T-helper 2 cell (primary cell): ENCODE measurements at places on chromosomes 5 and 9.

GRCh38 chr9:80437091-80437640 is 865.4 kb downstream of the TLE4 start:
- DNase-seq = no peak

DNA sequence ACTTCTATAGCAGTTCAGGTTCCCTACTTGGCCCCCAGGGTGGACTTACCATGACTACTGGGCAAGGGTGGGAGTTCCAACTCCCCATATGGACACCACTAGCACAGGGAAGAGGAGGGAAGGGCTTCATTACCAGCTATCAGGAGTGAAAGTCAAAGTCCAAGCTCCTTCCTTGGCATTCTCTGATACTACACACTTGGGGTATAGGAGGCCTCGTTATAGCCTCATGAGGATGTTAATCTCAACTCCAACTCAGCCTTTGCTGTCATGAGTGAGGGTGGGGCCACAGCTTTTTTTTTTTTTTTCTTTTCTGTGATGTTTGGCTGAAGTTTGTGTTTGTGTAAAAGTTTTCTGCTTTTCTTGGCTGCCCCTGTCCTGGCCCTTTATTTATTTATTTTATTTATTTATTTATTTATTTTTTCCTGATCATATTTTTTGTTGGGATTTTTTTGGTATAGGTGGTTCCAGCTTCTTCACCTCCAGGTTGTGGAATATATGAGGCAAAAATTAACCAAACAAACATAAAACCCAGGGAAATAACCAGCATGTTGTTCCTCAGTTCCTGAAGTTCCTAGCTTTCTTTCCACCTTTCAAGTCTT is 8.7 kb downstream of the GARIN3 start:
- peak; percentile 51 for DNase-seq

DNA sequence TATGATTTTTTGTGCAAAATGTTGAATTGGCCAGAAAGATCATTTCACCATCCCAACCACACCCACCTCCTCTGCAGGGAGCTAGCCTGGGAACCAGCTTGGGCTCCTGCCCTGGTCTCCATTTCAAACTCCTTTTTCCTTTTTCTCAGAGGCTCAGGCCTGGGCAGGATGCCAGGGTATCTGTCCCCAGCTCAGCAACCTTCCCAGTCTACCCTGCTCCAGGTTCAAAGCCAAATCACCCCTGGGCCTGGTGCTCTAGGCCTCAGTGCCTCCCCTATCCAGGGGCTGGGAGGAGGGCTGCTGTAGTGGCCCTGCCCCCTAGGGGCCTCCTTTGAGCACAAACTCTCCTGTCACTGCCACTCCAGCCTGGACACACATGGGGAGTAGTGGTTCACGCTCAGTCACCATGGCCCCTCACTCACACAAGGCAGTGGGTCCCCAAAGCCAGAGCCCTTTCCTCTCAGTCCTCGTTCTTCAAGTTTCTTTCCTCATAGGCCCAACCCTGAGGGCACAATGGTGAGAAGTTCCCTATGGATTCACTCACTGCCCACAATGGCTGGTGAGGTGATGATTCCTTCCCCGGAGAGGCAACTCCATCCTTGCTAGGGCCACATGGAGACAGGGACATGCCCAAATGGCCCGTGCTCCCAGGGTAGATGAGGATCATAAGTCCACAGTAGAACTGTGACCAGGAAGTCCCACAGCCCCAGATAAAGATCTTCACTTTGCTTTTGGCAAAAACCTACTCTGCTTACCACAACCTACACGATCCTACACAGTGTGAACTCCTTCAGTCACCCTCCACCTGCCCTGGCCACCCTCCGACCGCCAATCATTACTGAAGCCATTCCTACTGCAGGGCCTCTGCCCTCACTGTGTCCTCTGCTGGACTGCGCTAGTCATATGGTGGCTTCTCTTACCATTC is 1.6 kb upstream of the ST6GALNAC4 start:
- no peak for DNase-seq

GRCh38 chr5:17150531-17150930 is 66.9 kb upstream of the BASP1 start:
- no peak for DNase-seq

- DNase-seq = no peak
These were observed 303.0 kb downstream of the PARP8 start for GRCh38 chr5:50969151-50970031.

GRCh38 chr5:140072812-140073211 is 29.7 kb upstream of the NRG2 start:
- DNase-seq = no peak

DNA sequence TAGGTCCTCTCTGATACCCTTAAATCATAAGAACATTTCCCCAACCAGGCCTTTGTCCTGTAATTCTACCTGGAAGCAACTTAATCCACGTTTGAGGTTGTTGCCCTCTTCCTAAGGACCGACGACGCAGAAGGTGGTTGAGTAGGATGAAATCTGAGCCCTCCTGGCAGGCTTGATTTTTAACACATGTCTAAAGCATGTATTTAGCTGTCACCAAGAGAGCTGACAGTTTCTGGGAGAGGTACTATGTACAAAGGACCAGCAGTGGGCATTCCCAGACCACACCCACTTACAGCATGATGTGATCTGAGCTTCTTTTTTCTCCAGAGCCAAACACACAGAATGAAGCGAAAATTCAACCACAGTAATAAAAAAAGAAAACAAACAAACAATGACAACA is 260.9 kb downstream of the SH3GL2 start:
- DNase-seq = no peak

GRCh38 chr9:114210136-114210535 is 54.8 kb downstream of the COL27A1 start:
- DNase-seq = no peak

- no peak for DNase-seq
These were observed 213.4 kb downstream of the TRIM32 start for GRCh38 chr9:116900543-116900942.

DNA sequence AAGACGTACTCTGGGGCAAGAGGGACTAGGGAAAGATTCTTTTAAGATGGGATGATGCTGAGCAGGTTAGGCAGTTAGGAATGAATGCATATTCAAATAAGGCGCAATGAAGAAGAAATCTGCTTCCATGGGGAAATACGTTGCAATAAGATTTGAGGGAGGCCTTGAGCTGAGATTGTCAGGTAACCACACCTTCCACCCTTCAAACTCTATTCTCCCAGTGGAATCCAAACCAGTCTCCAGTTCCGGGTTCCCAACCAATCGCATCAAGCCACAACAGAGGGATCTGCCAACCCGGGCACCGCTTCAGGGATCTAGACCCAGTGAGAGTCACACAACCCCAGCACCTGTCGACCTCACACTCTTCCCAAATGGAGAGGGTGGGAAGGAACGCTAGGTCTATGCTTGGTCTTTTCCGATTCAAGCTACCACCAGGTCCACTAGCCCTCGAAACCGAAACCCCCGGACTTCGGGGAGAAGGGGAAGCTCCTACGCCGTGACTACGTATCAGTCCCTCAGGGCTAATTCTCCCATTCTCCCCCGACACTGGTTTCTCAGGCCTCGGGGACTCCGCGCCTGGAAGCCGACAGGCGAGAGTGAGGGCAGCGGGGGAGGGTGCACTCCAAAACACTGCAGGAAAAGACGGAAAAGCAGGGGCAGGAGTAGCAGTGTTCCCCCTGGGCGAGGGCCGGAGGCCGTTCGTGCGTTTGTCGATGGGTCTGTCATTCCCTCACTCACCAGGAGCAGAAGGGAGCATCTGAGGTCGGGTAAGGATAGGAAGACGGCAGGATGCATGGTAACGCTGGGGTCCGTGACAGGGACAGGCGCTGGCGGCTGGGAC is 534 bp downstream of the ERP44 start:
- DNase-seq = no peak

DNA sequence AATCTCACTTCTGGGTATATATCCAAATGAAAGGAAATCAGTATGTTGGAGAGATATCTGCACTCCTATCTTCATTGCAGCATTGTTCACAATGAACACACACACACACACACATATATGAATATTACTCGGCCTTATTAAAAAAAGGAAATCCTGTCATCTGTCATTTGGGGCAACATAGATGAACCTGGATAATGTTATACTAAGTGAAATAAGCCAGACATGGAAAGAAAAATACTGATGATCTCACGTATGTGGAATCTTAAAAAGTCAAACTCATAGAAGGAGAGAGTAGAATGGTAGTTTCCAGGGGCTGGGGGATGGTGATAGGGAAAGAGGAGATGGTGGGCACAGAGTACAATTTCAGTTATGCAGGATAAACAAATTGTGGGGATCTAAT is 100.3 kb downstream of the EMB start:
- DNase-seq = no peak

GRCh38 chr5:2369178-2369577 is 382.3 kb downstream of the IRX2 start:
- DNase-seq = no peak

DNA sequence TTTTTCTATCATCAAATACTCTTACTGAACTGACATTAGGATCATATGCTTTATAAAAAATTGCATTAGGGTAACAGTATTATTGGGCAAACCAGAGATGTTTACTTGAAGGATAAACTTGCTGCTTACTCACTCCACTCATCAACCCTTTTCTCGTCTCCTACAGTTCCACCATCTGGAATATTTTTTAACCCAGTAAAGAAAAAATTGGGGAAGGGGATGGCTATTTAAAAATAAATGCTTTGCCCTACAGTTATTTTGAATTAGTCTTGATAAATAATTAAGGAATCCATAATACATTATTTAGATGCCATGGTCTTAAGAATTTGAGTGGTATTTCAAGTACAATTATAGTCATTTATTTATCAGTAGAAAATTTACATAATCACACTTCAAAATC is 225.8 kb downstream of the MEF2C start:
- no peak for DNase-seq

DNA sequence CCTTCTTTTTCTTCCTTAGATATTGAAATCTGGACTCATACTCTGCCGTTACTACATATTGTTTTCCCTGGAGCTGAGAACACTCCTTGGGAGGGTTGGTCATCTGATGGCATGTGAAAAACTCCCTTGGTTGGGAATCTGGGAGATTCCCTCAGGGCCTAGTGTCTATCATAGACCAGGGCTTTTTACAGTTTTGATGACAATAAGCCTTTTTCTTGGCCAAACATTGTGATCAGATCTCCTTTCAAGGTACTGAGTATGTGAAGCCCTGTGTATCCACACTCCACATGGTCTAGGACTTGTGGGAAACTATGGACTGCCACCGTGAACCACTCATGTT is 32.9 kb downstream of the TMEM252 start:
- DNase-seq = no peak

GRCh38 chr9:137012694-137013570 is 15.1 kb downstream of the ABCA2 start:
- DNase-seq = no peak

DNA sequence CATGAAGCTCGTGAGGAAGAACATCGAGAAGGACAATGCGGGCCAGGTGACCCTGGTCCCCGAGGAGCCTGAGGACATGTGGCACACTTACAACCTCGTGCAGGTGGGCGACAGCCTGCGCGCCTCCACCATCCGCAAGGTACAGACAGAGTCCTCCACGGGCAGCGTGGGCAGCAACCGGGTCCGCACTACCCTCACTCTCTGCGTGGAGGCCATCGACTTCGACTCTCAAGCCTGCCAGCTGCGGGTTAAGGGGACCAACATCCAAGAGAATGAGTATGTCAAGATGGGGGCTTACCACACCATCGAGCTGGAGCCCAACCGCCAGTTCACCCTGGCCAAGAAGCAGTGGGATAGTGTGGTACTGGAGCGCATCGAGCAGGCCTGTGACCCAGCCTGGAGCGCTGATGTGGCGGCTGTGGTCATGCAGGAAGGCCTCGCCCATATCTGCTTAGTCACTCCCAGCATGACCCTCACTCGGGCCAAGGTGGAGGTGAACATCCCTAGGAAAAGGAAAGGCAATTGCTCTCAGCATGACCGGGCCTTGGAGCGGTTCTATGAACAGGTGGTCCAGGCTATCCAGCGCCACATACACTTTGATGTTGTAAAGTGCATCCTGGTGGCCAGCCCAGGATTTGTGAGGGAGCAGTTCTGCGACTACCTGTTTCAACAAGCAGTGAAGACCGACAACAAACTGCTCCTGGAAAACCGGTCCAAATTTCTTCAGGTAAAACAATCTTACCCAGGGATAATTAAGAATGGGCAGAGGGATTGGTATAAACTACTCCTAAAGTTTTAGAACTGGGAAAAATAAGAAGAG is 12.9 kb downstream of the ITGA1 start:
- peak; percentile 10 for DNase-seq

GRCh38 chr9:124749284-124749683 is 21.8 kb downstream of the NR6A1 start:
- no peak for DNase-seq

DNA sequence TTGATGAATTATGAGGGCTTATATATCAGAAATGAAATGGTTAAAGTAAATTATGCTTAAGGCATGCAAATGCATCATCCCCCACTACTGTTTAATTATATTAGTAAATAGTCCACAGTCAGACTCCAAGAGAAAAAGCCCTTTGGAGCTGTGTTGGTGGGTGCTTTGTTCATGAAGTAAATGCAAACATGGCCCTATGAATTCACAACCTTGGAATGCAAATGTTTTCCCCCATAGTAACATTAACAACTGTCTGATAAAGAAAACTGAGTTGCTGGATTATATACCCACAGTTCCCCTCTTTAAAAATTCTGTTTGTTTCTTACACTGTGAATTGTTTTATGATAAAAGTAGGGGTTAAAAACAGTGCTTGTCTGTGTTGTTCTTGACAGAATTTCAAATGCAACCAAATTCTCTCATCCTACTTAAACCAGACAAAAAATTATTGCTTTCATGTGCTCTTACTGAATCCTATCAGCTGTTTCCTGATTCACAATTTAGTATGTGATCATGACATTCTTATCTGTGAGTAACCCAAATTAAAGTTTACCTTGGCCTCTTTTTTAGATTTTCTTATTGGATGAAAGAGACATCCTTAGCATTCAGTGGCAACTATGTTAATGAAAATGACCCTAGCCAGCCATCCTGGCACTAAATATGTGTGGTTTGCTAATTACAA is 48.5 kb upstream of the SNCAIP start:
- DNase-seq = no peak

GRCh38 chr5:158559066-158559465 is 540.6 kb downstream of the EBF1 start:
- DNase-seq = no peak

DNA sequence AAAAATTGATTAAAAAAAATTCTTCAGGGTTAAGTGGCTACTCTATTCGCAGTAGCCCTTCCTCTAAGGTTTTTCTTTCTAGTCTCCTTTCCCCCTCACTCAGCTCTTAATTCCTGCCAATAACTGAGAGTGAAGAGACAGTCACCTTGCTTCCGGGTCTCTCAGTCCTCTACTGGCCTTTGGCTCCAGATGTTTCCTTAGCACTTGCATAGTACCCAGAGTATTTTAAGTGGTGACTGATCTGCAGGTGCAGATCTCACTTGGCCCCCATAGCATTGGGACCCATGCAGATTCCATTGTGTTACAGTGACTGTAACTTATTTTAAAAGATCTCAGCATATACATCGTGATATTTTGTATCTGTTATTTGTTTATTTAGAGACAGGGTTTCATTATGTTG is 66.2 kb downstream of the GCNT1 start:
- DNase-seq = no peak

GRCh38 chr9:16294133-16294770 is 576.2 kb downstream of the BNC2 start:
- no peak for DNase-seq

- DNase-seq = no peak
These were observed 46.1 kb downstream of the NR6A1 start for GRCh38 chr9:124725068-124725452.
